ENCODE measurements at places on chromosomes 3 and 15.

DNA sequence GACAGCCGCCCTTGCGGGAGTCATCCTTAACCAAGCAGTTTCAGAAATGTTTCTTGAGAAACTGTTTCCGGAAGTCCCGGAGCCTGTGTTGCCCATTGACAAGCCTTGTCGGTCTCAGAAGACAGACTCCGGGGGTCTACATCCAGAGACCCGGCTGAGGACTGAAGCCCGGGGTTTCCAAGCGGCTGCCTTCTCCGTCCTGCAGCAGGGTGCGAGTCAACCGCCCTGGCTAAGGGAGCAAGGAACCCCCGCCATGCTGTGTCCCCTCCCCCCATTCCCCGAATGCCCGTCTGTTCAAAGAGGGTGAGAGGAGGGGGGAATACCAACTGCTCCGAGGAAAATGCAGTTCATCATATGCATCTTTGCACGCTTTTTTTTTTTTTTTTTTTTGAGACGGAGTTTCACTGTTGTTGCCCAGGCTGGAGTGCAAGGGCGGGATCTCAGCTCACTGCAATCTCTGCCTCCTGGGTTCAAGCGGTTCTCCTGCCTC is 61.6 kb downstream of the ATP1B3 start:
- no peak for DNase-seq

DNA sequence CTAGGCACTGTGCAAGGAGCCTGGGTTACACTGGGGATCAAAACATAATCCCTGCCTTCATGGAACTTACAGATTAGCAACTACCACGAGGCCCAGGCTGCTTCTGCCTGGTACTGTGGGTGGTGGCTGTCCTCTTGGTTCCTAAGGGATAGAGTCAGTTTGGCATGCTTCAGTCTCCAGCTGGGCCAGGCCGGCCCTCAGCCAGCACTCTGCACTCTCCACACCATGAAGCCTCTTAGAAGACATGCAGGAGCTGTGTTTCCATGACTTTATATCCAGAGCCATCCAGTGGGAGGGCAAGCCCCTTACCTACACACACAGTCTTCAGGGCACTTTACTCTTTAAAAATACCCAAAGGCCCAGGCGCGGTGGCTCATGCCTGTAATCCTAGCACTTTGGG is 54.4 kb downstream of the ATP1B3 start:
- no peak for DNase-seq

GRCh38 chr3:63473641-63474166 is 178.8 kb upstream of the SNTN start:
- DNase-seq = no peak

GRCh38 chr3:124669470-124669869 is 60.8 kb upstream of the UMPS start:
- DNase-seq = no peak

- peak; percentile 9 for DNase-seq
These were observed 553 bp upstream of the RTP4 start for GRCh38 chr3:187367561-187368103.

- DNase-seq = no peak
These were observed 7.0 kb downstream of the B2M start for GRCh38 chr15:44718180-44718926.

DNA sequence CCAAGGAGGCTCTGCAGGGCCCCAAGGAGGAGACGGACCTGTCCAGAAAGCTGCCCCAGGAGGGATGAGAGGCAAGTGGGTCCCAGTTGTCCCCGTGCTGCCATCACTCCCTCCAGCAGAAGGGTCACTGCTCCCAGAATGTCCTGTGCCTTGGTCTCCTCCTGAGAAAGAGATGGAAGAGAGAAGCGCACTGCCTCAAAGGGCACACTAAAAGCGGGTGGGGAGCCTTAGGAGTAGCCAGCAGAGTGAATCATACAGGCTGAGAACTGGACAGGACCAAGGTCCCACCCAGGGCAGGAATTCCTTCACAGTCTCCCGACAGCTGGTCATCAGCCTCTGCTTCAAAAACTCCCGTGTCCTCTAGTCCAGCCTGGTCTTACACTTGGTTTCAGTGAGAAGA is 4.6 kb downstream of the THPO start:
- no peak for DNase-seq

GRCh38 chr3:46354984-46355383 is 1.1 kb downstream of the CCR2 start:
- DNase-seq = no peak

GRCh38 chr15:86041399-86041798 is 38.3 kb upstream of the AGBL1 start:
- DNase-seq = no peak

DNA sequence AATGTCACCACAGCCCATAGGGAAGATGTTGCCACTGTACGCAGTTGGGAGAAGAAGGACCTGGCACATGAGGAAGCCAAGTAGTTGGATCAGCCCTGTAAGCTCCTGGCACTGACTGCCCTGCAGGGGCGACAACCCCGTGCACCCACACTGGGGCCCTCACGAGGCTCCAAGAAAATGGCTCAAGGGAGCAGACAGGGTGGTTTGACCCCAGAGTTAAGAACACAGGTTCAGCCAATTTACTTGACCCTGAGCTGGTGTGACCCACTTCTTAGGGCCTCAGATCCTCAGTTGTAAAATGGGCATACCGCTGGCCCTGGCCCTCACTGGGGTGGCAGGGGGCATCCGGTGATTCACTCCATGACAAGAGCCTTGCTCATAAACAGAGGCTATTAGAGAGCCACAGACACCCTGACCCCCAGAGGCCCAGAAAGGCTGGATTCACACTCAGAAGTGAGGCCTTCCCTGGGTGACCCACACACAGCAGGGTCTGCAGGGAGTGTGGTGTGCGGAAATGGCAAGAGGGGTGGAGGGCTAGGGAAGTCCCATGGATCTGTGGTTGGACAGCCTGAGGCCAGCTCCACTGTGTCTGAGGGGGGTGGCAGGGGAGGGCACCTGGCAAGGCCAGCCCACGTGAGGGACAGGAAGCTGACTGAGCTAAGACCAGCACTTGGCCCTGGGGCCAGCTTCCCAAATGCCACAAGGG is 1.7 kb upstream of the HHATL start:
- DNase-seq = no peak

- no peak for DNase-seq
These were observed 28.8 kb upstream of the IMPDH2 start for GRCh38 chr3:49058011-49058410.

- no peak for DNase-seq
These were observed 28.7 kb downstream of the GPR171 start for GRCh38 chr3:151174351-151174750.

- no peak for DNase-seq
These were observed 2.1 kb downstream of the RPP25 start for GRCh38 chr15:74954515-74954914.

DNA sequence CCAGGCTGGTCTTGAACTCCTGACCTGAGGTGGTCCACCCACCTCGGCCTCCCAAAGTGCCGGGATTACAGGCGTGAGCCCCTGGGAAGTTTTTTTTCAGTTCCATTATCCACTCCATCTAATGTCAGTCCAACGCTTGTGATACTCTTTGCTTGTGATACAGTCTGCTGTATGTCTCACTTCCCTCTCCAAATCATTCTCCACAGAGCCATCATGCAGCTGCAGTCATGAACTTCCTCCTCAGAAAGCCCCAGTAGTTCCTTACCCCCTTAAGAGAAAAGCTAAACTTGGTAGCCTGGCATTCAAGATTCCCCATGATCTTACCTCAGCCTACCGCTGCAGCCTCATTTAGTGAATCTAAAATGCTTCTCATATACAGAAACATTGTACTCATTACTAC is 2.3 kb downstream of the ARPC4 start:
- DNase-seq = no peak

DNA sequence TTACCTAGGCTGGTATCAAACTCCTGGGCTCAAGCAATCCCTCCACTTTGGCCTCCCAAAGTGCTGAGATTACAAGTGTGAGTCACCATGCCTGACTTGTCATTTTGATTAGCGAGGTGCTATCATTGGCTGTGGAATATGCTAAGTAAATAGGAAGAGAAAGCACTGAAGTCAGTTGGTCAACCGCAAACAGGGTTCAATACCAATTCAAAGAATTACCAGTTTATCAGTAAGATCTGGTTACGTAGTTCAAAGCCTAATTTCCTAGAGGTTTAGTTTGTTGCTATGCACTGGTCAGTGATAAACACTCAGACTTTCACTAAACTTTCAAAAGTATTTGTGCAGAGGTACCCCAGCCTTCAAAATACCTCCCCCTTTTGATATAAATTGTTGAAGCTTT is 29.5 kb downstream of the GLB1 start:
- DNase-seq = no peak

DNA sequence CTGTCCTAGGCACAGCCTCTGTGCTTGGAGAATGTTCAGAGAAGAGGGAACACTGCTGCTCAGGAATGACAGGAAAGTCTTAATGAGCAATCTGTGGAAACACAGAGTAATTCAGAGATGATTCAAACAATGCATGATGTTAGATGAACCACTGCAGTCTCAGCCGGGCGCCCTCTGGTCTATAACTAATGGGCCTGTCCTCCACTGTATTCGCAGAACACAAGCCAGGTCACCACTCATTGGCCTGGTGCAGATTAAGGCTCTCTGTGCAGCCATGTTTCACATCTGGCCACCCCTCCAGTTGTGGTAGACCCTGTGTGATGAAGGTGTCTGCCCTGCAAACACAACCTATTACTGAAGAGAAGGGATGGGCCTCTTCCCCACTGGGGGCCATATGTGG is 281.7 kb upstream of the ROPN1 start:
- DNase-seq = no peak

- no peak for DNase-seq
These were observed 156.9 kb downstream of the SUCNR1 start for GRCh38 chr3:152030320-152030719.

All from CD4-positive, alpha-beta T cell treated with Interleukin-6 for 4 hours (primary cell).